H54 (cell line): ENCODE measurements at places on chromosomes 3 and 15.

DNA sequence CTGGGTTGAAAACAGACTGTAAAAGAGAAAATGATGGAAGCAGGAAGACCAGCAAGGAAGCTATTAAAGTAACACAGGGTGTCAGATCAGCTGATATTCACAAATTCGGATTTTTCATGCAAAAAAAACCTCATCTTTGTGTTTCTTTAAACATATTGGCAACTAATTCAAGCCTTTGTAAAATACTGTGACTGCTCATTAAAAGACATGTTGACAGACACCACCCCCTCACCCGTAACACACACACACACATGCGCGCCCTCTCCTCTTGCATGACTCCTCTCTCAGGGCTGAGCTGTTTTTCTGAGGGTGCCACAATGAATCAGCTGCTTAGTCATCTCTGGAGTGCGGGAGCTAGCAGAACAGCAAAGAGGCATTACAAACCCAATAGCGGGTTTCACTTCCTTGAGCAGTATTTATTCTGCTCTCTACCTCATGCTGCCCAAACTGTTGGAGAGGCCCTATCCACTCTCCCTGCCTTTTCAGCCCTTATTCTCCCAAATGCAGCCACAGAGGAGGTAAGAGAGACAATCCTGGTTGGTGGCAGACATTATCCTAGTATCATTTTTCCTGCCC is 35.8 kb upstream of the CCDC80 start:
- peak; percentile 51 for DNase-seq

DNA sequence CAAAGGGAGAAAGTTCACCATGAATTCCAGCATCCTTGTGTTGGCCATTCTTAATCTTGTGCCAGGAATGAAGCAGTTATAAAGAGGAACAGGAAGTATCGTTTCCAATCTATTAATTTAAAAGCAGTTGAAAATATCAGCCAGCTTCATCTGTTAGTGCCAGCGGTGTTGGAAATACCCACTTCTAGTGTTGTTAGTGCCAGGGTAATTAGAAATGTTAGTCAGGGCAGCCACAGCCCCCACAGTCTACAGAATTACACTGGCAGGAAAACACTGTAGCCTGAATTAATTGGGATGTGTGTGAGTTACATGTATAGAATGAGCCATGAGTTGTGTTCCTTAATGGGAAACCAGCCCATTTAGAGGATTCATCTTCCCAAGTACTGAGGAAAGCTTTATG is 127.8 kb downstream of the GHSR start:
- no peak for DNase-seq

- DNase-seq = no peak
Observed at GRCh38 chr3:120416868-120417267, 33.9 kb downstream of the FSTL1 start.

- no peak for DNase-seq
Observed at GRCh38 chr3:14246414-14246813, 67.8 kb downstream of the LSM3 start.

DNA sequence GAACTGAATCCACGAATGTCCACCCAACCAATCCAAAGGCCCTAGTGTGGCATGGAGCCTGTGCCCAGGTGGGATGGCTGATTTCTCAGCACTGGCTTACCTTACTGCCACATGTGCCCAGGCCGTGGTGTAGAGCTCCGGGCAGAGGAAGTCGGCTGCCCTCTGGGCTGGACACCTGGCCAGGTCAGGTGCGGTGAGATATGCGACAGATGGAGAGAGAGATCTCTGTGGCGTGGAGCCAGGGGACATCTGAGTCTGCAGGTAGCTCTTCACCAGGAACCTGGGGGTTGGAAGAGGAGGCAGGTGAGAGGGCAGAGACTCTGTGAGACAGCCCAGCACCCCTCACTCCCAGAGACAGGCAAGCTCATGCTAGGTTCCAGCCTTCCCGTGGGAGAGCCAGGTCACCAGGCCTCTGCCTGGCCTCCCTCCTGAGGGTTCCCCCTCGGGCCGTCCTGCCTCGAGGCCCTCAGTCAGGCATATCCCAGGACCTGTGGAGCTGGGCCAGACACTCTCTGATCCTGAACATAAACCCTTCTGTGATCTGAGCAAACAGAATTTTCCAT is 12.6 kb downstream of the ACOX2 start:
- no peak for DNase-seq

DNA sequence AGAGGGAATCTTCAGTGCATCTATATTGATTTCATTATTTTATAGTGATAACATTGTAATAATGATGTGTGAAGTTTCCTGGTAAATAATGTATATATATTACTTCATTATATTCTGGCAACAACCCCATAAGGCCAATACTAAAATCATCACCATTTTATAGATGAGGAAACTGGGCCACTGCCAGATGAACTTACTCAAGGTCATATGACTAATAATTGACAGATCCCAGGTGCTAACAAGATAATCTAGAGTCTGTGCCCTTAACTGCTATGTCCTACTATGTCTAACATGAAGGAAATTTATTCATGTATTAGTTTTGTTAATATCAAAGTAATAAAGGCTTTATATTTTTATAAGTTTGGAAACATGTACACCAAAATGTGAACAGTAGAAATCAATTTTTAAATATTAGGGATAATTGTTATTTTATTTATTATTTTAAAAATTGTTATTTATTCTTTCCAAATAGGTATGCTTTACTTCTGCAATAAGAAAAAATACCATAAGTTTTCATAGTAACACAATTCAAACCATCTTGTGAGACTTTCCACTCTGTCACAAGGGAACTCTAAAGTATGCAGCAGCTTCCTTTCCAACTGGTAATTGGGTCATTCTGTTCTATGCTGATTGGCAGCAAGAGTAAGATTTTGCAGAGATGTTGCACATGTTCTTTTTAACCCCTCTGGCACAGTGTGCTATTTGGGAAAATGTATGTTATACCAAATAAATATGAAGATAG is 90.8 kb upstream of the CMC1 start:
- DNase-seq = no peak

GRCh38 chr3:131983689-131984088 is 51.1 kb downstream of the CPNE4 start:
- no peak for DNase-seq

DNA sequence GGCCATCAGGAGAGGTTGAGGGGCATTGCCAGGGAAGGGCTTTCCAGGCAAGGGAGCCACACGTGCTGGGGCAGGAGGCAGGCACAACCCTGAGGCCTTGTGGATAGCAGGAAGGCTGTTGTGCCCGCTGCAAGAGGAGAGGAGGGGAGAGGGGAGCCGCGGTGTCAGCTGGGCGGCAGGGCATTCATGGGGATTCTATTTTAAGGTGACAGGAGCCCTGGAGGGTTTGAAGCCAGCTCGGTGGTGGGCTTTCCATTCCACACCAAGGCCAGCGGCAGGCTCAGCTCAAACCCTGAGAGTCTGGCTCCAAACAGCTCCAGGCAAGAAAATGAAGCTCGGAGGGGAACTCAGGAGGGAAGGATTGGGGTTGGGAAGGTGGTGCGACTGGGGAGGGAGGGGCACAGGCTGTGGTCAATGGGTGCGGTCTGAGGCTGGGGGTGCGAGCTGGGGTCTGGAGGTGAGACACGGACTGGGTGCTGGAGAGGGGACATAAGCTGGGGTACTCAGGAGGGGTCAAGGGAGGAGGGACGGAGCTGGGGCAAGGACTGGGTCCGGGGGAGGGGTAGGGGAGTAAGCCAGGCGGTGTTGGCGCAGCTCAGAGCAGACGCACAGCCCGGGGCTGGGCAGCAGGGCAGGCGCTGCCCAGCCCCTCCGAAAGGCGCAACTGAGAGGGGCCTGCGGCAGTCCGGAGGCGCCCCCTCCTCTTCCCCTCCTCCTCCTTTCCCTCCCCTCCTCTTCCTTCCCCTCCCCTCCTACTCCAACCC is 43.4 kb downstream of the TPRA1 start:
- no peak for DNase-seq

DNA sequence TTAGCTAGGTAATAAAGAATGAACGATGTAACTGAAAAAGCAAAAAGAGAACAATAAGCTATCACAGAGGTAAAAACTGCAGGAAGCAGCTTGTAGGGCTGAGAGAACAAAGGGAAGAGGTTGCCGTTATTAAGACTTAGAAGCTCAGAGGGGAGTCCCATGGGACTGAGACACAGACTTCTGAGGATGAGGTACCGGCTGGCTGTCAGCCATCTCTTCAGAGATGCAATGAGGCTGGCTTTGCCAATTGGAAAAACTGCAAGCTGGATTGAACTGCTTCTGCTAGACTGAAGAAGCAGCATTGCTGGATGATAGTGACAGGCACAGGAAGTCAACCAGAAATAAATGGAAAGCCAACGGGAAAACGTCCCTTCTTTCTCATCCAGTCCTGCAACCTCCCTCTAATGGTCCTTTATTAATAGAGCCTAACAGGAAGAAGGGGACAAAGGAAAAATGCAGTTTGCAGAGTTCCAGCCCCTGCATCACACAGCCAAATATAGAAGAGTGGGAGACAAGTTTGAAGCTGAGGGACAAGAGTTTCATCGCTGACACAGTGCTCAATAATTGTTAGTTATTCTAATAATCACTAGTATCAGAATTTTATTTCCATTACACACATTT is 21.1 kb upstream of the KLHL6 start:
- DNase-seq = no peak

GRCh38 chr3:182618085-182618732 is 175.1 kb upstream of the ATP11B start:
- DNase-seq = no peak

- DNase-seq = no peak
Observed at GRCh38 chr3:67001086-67001861, 3.2 kb downstream of the KBTBD8 start.

DNA sequence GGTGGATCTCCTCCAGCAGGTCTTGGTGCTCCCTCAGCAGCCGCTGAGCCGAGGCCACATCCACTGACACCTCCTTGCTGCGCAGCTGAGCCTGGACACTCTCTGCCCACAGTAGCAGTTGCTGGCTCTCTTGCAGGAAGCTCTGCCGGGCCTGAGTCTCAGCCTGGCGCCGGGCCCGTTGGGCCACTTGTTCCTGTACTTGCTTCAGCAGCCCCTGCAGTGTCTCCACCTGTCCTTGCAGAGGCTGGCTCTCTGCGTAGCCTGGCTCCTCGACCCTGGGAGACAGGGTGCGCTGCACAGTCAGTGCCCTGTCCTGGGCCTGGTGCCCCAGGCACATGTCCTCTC is 15.5 kb downstream of the SPTBN5 start:
- DNase-seq = no peak

GRCh38 chr3:181056136-181056732 is 66.7 kb upstream of the DNAJC19 start:
- no peak for DNase-seq

DNA sequence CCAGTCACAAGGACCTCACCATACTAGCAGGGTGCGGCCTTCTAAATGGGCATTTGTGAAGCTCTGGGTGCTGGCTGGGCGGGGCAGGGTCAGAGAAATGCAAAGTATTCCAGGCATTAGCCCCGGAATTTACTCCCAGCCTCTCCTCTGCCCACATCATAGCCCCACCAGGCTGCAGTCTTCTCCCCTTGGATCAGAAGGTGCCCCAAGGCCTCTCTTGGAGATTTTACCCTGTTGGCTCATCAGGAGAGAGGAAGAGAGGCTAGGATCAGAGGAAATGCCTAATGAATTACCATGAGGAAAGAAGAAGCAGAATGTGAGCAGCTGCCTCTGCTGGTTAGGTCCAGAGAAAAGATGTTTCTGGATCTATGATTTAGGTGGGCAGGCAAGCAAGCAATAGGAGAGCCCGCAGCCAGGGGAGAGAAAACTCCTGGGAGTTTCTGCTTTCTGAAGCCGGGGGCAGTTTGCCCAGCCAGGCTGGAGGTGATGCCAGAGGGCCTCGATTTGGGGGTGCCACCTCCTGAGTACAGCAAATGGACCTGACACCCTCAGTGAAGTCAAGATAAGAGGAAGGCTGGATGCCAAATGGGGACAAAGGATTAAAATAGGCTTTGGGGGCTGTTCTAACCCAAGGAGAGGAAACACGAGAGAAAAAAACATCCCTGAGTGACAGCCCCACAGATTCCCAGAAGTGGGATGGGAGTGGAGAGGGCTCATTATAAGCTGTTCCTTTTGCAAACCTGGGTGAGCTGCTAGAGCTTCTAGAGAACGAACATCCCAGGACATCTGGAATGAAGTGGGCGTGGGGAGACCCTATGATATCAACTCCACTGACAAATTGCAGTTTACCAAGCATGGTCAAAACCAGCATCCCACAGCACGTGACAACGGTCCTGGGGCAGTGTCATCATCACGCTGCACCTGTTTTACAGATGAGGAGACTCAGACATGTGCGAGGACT is 65.4 kb downstream of the BDH1 start:
- DNase-seq = peak; percentile 81

DNA sequence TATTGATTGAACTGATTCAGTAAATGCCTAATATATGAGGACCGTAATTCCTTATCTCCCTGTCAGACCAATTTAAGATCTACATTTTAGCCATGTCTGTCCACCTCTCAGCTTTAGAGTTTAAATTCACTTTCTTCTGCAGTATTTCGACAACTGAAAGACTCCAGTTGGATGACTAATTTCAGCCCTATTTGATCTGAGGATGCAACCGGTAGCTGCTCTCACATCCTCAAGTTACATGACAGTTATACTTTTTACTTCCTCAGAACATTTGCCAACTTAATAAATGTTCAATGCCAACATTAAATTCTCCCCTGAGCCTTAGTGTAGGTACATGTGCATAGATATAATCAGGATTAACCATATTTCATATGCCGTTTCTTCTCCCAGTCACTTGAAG is 2.5 kb upstream of the HHLA2 start:
- DNase-seq = no peak

DNA sequence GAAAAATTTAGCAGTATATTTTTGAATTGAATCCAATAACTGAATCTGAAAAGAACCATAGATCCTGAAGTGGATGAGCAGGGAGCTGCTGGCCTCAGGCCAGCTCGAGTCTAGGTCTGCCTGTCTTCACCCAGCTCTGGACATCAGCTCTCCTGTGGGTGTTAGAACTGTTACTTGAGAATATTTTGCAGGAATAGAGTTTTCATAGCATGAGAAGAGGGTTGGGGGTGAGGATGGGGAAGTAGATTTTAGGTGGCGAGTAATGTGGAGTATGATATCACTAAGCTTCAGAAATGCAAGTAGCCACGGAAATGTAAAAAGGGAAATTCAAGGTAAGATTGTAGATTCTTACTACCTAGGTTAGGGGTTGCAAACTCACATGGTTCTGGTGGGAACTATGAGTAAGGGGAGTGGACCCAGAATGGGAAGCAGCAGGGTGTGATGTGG is 6.2 kb downstream of the RAB8B start:
- no peak for DNase-seq

DNA sequence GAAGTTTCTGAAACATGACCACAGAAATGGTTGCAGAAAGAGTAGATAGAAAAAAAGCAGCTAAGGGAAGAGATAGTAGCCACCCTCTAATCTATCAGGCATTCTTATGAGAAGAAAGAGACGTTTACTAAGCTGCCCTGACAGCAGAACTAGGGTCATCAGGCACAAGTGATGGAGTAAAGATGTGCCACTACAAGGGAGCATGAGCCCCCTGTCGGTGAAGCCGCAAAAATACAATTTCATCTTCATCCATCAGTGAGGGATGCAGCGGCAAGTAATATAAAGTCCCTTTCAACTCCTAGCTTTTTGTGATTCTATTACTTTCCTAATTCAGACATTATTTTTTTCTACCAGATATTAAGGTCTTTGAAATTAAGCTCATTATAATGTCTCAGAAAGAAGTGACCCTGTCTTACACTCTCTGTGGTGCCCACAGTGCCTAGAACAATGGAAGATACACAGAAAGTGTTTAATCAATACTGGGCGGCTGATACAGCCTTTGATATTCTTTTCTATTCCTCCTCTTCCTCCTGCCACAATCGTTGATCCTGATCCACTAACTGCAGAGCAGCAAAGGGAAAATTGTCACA is 651.6 kb downstream of the NTRK3 start:
- DNase-seq = no peak

- DNase-seq = no peak
Observed at GRCh38 chr3:11727207-11727606, 83.5 kb upstream of the VGLL4 start.
